Right ventricle myocardium inferior (tissue), 1 donor: ENCODE measurements at places on chromosomes 13 and 19.

DNA sequence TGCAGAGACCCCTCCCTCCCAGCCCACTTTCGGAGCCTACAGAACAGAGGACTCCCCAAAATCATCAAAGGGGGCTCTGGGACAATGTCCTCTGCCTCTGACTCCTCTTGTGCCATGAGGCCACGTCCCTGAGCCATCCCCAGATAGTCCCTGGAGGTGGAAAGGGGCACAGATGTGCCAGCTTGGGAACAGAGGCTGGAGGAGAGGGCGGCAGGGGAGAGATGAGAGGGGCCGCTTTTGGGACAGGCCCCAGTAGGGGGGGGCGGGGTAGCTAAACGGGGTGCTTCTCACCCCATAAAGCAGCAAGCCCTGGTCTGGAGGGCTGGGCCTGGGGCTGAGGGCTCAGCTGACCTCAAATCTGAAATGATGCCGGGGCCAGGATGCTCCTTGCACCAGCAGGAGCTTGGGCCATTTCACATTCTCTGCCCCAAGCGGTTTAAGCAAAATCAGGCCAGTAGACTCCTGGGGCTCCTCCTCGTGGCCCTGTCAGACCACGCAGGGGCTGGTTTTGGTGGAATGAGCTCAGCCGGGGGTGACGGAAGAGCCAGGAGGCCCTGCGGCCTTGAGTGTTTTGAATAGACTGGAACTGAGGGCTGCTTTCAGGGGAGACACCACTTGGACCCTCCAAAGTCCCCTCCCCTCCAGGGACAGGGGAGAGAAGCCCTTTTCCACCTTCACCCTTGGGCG lies 27.1 kb downstream of the ONECUT3 start:
- DNase-seq, result no peak

GRCh38 chr19:12696366-12697335 lies at the start of gene FBXW9:
Gene FBXW9 (minus strand): TSS chr19:12696631. CDS start chr19:12696581, 50 bp downstream.
- DNase-seq, result peak; percentile 98

GRCh38 chr13:20923272-20923671 lies 20.7 kb upstream of the XPO4 start:
- no peak for DNase-seq

GRCh38 chr13:76764429-76764828 lies 121.8 kb downstream of the KCTD12 start:
- DNase-seq, result peak; percentile 72

DNA sequence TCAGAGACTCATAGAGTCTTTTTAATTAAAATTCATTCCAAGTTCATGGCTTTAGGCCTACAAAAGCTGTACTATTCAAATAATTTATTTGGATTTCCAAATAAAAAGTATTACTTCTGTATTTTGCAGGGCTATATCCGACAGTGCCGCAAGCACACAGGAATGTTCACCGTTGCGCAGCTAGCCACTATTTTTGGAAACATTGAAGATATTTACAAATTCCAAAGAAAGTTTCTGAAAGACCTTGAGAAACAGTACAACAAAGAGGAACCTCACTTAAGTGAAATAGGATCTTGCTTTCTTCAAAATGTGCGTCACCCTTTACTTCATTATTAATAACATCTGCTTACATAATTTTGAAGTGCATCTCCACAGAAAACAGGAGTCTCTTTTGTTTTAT lies 20.5 kb upstream of the C1QTNF9 start:
- DNase-seq, result no peak

GRCh38 chr19:610801-611480 lies 21.3 kb downstream of the HCN2 start:
- DNase-seq, result no peak

DNA sequence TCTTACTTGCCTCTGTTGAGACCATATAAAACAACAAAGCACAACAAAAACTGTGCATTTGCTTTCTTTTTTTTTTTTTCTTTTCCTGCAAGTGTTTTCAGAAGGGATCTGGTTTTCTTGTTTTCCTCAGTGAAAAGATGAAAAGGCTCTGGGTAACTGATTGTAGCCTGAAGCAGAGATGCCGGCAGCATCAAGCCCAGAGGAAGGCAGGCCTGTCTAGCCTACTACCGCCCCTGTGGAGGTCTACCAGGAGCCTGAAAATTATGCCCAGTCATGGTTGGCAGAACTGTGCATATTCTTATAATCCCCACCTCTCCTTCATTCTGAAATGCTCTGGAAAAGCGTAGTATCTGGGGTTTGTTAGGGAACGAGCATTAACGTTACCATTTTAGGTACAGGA lies 32.6 kb upstream of the MEDAG start:
- DNase-seq, result no peak

DNA sequence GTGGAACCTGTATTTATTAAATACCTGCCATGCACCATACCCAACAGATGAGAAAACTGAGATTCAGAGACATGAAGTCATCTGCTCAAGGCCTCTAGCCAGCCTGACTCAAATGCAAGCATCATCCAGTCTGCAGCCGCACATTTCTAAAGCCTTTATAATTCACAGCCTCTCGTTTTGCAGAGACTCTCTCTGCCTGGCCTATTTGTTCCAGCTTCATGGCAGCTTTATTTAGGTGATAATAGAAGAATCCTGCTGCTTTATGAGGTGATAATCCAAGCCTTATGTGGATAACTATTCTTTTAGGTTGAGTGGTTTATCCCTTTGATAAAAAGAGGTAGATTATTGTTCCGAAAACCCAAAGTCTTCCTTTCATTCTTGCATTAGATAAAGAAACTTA lies 58.4 kb downstream of the OXGR1 start:
- no peak for DNase-seq

DNA sequence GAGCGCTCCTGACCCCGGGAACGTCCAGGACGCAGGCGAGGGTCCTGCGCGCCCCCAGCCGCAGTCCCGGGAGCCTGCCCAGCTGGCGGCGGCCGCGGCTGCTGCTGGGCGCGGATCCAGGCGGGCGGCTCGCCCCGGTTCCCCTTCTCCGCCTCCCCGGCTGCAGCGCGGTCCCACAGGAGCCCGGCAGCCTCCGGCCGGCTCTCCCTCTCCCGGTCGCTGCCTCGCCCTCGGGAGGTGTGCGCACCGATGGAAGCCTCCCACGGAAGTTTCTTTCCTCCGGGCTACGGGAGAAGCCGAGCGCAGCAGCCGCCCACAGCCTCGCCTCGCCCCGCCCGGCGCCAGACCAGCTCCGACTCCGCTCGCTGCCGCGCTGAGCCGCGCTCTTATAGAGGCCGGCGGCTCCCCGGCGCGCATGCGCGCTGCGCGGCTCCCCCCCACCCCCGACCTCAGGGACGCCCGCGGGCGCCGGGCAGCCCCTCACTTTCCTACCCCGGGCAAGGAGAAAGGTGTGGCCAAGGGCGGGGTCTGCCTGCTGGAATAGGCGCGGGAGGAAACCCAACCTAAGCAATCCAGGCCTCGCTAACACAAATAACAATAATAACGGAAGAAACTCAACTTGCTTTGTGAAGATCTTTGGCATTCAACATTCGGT lies at the start of gene SHISA2:
TSS of gene SHISA2 (minus strand) at position 360 of the 655 bp plus-strand sequence. CDS start 1,041 bp downstream, outside the sequence.
- no peak for DNase-seq

GRCh38 chr19:51347209-51347928 lies 5.4 kb upstream of the VSIG10L start:
- DNase-seq, result no peak

GRCh38 chr13:98129059-98129746 lies 13.7 kb upstream of the FARP1 start:
- no peak for DNase-seq

- no peak for DNase-seq
These were observed 2.7 kb upstream of the MAMSTR start for GRCh38 chr19:48722196-48722708.

- DNase-seq, result peak; percentile 57
These were observed 9.9 kb downstream of the APOC1 start for GRCh38 chr19:44924243-44924725.

DNA sequence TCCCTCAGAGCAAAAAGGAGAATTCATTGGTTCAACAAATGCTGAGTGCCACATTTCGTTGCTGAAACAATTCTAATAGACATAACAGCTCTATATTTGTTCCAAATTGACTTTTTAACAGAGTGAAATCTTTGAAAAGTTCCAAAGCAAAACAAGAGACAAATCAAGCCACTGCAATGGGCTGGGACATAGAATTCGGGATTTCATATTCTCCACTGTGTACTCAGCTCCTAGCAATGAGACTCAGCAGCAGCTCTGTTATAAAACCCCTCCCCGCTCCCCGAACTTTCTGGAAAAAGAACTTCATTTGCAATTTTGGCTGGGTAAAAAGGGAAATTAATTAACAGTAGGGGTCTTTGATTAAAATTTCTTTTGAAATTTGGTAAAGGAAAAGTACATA lies 11.3 kb downstream of the RFX2 start:
- no peak for DNase-seq

GRCh38 chr13:63042686-63043085 lies 1627.0 kb upstream of the PCDH20 start:
- no peak for DNase-seq

- DNase-seq, result no peak
These were observed 41.6 kb downstream of the COL4A1 start for GRCh38 chr13:110265341-110265681.

GRCh38 chr19:3784607-3785450 lies 1.4 kb downstream of the MATK start:
- no peak for DNase-seq

GRCh38 chr13:49256841-49257240 lies 9.1 kb downstream of the CDADC1 start:
- no peak for DNase-seq

- no peak for DNase-seq
These were observed 22.5 kb downstream of the OBI1 start for GRCh38 chr13:78636495-78636894.

- DNase-seq, result no peak
These were observed 406.3 kb downstream of the COG6 start for GRCh38 chr13:40061466-40062450.

- DNase-seq, result no peak
These were observed 1336.1 kb downstream of the PCDH9 start for GRCh38 chr13:65894049-65894448.

DNA sequence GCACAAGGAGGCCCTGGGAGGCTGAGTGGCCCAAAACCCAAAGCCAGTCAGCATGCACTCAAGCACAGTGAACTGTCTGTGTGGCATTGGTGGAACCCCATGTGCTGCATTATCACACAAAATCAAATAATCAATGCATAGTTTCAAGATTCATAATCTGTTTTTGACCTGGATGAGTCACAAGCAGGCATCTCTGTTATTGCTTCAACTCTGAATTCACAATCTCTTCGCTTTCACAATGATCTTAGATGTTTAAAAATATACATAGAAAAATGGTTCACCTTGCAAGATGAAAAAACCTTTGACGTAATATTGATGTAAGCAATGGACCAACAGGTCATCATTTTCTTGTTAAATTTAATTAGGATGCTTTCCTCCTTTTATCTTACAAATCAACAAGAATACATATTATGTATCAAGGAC lies 455.4 kb downstream of the IRS2 start:
- DNase-seq, result no peak

GRCh38 chr19:16227837-16228636 lies 30.3 kb downstream of the AP1M1 start:
- no peak for DNase-seq

GRCh38 chr19:33447336-33448158 lies 74.0 kb downstream of the CEBPG start:
- no peak for DNase-seq

- no peak for DNase-seq
These were observed 96.5 kb downstream of the DHRS12 start for GRCh38 chr13:51707461-51707860.

GRCh38 chr13:46749951-46750350 lies 47.0 kb downstream of the ESD start:
- no peak for DNase-seq

DNA sequence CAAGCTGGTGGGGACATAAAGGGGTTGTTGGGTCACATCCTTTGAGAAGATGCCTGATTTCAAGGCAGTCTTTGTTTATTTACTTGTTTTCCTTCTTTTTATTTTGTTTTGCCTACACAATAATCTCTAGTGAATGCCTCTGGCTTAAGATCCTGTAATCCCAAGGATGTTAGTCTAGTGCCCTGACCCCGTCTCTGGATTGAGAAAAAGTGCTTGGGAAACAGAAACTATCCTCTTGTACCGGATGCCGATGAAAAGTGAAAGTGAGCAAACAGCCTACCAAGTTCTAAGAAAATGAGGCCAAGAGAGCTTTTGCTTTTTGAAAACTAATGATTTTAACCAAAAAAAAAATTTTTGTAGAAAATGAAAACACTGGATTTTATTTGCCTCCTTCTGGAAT lies 42.1 kb upstream of the C1QTNF9 start:
- DNase-seq, result no peak

DNA sequence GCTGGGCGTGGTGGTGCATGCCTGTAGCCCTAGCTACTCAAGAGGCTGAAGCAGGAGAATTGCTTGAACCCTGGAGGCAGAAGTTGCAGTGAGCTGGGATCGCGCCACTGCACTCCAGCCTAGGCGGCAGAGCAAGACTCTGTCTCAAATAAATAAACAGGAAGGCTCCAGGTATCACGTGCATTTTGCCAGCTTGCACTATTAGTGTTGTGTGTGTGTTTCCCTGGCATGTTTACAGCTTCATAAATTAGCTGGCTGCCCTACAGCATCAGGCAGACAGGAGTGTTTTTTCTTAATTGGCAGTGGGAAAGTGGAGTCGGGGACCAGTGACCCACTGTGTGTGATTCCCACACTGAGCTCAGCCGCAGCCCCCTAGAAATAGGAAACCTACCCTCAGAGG lies 32.6 kb downstream of the SHISA2 start:
- DNase-seq, result no peak

DNA sequence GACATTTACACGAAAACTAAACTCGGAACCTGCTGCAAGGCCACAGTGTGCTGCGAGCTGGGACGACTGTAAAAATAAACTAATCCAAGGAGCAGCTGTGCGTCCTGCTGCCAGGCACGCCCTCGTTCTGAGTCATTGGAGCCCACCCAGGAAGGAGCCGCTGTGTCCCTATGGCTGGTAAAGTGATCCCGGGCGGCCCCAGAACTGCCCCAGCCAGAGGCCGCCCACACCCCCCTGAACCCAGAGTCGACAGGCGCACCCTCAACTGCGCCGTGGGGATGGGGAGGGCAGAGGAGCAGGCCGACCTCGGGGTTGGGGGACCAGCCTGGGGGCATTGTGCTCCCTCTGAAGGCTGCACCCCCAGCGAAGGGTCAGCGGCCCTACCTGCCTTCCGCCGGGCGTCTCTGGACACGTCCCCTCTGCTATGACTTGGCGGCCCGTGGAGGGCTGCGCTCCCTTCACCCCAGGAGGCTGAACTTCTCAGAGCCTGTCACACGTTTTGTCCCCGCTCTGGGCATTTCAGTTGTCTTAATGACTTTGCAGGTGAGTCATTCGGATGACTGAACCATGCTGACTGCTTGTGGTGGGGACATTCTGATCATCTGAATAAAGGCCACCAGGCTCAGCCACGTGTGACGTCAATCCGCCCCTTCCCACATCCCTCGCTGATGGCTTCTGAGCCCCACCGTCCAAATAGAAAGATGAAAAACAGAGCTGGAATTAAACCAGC lies 42.7 kb downstream of the ADPRHL1 start:
- no peak for DNase-seq

GRCh38 chr19:4256563-4256962 lies 9.7 kb downstream of the YJU2 start:
- no peak for DNase-seq
